ENCODE measurements at places on chromosomes 11 and 22.

DNA sequence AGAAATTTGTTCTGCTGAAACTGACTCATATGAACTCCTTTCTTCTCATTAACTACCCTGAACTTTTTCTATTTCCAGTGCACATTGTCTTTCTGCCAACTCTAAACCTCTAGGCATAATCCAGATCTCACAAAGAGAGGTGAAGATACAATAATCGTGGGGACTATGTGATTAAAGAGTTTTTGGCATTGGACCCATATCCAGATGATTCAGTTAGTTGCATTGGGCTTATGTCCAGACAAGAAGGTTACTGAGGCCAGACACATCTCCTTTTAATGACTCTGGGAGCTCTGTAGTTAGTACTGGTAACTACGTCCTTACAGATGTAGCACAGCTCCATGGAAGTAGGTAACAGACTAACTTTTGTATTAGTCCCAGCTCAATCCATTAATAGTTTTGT lies 273.0 kb downstream of the CASP12 start:
- no peak for DNase-seq

GRCh38 chr11:117731722-117732290 lies 65.2 kb downstream of the DSCAML1 start:
- DNase-seq, result no peak

DNA sequence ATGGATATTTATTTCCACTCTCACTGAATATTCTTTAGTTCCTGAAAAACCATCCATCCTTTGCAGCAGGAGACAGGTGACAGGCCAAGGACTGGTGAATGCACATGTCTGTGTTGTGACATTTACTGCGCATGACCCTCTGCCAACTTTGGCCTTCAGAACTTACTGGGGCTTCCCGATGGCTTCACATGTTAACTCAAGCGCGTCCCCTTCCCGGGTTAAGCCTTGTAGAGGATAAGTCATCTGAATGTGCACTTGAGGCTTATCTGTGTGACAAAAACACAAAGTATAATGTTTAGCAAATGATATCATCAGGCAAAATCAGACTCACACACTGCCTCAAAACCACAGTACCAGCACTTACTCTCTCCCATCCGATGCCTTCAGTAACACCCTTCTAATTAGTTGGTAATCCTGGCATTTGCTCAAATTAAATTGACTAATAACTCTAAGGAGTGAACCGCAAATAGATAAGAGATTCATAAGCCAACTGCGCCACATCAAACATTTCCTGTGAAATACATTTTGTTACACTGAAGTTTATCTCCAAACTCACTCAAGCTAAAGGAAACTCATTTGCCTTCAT lies 286.4 kb downstream of the CADM1 start:
- no peak for DNase-seq

GRCh38 chr11:114321621-114322257 lies 25.5 kb downstream of the NNMT start:
- no peak for DNase-seq

GRCh38 chr11:69559181-69559580 lies 77.7 kb downstream of the LINC01488 start:
- DNase-seq, result no peak

DNA sequence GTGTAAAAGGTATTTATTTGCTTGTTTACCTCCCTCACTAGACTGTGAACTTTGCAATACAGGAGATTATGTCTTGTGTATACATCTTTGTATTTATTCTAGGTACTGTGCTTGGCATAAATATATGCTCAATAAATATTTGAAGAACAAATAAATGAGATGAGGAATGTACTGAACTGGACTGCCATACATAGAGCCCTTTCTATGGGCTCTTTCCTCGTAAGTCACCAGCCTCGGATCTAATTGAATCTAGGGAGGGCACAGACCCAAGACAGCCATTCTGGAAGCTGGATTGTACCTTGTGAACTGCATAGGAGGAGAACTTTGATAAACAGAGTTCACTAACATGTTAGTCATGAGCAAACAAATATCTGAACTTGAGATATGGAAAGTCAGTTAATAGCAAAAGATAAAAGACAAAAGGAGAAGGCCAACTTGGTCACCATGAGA lies 503.9 kb downstream of the INSC start:
- no peak for DNase-seq

DNA sequence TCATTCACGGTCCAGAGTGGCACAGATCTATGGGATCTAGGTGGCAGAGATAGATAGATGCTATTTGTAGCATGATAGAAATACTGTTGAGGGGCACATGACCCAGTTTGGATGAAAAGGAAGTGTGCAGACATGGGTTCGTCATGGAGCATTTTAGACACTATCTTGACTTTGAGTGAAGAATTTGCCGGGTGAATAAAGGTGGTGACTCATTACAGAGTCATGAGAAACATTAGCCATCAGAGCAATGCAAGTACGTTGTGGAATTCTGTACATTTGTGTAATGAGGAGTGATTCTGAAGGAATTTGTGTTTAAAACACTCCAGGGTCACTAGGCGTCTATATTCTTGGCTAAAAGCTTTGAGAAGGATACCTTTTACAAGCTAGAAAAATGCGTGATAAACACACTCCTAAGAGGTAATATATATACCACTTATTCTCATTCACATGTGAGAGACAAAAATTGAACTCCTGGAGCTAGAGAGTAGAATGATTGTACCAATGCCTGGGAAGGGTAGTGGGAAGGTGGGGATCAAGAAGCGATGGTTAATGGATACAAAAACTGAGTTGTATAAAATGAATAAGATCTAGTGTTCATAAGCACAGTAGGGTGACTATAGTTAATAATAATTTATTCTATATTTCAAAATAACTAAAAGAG lies 593.7 kb upstream of the LUZP2 start:
- DNase-seq, result no peak

- DNase-seq, result no peak
Measured at GRCh38 chr11:88814076-88814475, 251.7 kb downstream of the GRM5 start.

GRCh38 chr11:123590296-123590912 lies 64.0 kb downstream of the SCN3B start:
- DNase-seq, result no peak

- DNase-seq, result no peak
Measured at GRCh38 chr11:45225277-45225676, 60.9 kb downstream of the SYT13 start.

- no peak for DNase-seq
Measured at GRCh38 chr11:43736502-43737200, 56.1 kb downstream of the HSD17B12 start.

- DNase-seq, result no peak
Measured at GRCh38 chr11:40401132-40401853, 1058.2 kb downstream of the LRRC4C start.

- DNase-seq, result no peak
Measured at GRCh38 chr11:14567064-14567651, 47.0 kb upstream of the PSMA1 start.

- DNase-seq, result no peak
Measured at GRCh38 chr22:23196165-23196564, 15.9 kb downstream of the BCR start.

- no peak for DNase-seq
Measured at GRCh38 chr22:34489861-34490260, 569.6 kb upstream of the LARGE1 start.

All from stimulated activated CD4-positive, alpha-beta T cell treated with anti-CD3 and anti-CD28 coated beads, Interleukin-1b, Interleukin-23, amount 100 ng/mL, for 1 hour (primary cell).